ENCODE measurements at places on chromosomes 5 and 9.

GRCh38 chr5:74685979-74686631 lies 1.1 kb downstream of the HEXB start:
- no peak for DNase-seq

DNA sequence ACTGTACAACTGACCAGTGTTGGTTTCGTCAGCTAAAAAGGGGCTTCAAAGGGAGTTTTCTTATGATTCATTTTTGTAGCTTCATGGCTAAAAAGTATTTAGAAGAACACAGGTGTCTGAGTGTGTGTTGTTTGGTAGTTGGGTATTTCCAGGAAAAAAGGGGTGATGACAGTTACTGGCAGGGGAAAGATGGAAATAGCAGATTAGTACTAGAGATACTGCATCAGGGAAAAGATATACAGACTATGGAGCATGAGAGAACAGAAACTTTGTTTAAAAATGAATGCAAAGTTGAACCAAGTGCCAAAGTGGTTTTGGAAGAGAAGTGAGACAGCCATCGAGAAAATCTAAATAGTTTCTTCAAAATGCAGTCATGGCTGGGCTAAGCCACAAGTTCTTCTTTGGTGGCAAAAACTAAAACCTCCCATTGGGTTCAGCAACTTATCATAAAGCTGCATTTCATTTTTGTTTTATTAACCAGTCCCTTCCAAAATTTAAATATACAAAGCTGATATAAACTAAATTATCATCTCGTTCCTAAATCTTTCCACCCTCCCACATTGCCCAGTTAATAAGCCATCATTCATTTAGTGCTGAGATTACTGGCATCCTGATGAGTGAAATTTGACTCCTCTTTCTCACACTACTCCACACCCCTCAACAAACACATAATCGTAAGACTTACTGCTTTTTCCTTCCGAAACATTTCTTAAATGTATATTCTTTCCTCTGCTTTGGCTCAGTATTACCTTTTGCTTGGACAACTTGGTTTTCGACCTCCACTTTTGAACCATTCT lies 33.5 kb downstream of the ELL2 start:
- DNase-seq = no peak

DNA sequence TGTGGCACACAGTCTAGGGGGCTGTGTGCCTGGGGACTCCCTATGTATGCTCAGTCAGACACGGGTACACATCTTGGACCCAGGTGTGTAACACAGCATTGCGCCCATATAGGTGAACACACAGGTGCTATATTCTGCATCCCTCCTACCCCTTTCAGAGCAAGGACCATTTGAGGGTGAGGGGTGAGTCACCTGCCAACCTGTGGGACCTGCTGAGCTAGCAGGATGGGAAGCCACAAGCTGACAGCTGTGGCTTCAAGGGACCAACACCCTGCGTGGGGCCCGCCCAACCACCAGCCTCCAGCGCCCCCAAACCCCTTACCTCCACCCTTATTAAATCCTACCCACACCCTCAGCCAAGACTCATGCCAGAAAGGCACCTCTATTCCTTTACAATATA lies 14.6 kb upstream of the AQP7 start:
- no peak for DNase-seq

DNA sequence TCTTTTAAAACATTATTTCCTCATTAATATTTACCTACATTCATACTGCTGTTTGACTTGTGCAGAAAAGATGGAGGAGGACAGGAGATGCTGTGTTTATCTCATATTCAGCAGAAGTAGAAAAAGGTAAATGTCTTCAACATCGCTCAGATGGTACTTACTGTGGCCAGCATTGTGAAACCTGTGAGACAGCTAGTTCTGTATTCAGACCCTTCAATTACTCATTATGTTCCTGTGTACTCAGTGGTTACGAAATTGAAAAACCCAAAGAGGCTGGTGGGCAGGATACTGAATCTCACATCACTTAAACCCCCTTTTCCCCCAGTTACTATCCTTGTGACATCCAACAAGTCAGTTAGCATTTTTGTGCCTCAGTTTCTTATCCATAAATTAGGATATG lies 216.0 kb downstream of the KDM4C start:
- DNase-seq = no peak

DNA sequence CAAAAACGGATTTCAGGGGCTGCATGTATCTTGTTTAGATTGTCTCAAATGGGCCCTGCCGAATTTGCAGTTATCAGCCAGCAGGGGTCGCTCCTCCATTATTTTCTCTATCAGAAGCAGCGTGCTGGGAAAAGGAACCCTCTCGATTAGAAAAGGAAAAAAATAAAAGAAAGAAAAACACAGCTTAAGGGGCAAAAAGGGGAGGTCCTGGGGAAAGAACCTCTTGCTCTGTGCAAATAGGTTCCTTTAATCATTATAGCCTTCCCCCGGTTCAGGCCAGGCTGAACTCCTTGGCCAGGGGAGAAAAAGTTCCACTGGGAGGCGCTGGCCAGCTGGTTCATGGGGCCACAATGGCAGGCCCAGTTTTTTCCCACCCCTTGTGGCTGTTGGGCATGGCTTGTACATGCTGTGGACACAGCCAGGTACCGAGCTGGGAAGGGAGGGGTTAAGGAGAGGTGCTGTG lies 25.0 kb upstream of the CAPSL start:
- no peak for DNase-seq

DNA sequence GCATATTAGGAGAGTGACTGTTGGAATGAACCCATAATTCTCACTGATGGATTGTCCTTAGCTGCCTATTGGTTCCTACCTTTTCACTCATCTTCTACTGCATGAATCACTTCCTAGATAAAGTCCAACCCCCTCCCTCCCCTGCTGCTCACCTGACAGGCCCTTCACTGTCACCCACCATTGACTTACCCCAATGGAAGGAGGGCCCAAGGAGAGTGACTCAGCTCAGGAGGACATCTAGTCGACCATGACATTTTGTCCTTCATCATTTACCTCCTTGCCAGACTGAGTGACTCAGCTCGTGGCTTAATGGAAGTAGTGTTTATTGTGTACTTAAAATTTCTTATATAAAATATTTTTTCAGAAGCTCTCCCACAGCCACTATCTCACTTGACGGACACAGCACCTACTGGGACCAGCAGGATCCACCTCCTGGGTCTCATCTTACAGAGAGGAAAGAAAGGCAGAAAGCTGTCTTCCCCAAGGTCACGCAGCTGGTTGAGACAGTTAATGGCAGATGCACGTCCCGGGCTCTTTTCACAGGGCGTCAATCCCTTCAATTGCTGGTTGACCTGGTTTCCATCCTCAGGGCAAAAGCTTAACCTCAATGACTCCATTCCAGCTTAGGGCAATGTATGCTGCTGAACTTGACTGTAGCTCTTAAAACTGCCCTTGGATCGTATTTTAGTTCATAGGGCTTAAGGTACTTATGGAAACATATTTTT lies 142.3 kb downstream of the MARCHF11 start:
- DNase-seq = no peak

DNA sequence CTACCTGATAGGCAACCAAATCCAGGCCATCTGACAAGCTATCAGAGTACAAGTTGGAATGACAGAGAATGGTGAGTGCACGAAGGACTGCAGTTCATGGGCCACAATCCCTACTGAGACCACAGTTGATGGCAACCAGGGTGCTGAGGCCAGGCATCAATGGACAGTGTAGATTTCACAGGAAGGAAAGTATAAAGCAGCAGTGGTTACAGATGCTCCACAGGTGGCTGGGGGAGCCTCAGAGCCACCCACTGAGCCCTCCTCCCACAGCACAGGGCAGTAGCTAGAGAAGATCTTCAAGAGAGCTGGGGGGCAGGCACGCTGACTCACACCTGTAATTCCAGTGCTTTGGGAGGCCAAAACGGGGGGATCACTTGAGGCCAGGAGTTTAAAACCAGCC lies 49.4 kb downstream of the RETREG1 start:
- DNase-seq = no peak

DNA sequence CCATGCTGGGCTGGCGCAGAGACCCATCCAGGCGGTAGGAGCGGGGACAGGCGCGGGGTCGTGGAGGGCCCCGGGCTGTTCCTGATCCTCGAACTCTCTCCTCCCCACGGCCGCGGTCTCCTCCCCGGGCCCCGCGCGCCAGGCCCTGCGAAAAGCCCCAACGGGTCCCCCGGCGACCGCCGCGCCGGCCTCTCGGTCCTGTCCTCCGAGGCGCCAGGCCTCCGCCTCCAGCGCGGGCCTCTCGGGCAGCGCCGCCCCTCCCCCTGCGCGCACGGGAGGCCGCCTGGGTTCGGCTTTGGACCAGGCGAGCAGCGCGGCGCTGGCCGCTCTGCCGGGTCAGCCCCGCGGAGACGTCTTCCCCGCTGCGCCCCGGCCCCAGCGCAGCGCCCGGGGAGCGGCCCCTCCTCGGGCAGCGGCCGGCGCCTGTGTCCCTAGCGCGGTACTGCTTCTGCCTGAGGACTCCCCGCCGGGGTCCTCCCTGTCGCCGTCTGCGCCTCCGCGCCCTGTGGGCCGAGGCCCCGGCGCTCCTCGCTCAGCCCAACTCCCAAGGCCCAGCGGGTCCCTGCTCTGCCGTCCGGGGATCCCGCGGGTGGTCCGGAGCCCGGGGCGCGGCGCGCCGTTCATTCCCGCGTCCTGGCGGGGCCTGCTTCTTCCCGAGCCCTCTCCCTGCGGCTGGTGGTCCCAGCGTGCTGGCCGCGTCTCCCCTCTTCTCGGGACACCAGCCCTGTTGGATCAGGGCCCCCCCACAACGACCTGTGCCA lies 13.4 kb downstream of the COL23A1 start:
- no peak for DNase-seq

DNA sequence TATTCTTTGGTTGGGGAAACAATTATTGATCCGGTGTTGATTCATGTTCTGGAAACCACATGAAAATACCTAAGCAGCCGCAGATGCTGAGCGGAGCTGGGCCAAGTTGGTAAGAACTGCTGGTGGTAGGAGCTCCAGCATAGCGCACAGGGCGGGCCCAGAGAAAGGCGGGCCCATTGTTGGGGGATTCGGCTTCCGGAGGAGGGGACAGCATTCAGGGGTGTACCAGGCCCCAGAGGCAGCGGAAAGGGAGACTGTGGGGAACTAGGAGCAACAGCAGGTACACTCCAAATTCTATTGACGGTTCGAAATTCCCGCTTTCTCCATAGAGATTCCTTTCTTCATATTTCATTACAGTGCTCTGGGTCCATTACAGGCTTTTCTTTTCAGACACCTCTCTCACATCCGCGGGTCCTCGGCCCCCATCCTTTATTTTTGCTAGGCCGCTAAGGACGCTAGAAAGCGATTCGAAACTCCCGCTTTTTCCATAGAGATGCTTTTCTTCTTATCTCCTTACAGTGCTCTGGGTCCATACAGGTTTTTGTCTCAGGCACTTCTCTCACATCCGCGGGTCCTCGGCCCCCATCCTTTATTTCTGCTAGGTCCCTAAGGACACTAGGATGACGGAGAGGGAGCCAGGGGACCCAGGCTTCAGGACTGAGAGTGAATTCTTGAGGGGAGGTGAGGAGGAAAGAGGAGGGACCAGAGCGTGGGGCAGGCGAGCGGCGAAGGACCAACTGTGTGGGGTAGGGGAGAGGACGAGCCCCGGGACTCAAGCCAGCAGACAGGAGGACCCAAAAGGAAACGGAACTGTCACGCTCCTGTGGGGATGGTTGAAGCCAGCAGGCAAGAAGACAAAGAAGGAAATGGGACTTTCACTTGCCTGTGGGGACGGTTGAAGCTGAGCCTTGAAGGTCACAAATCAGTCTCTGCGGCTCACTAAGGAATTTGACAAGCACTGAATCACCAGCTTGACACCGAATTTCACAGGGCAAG lies at the start of gene CCDC152:
CCDC152 (plus strand) TSS at position 213 of the 996 bp plus-strand sequence. CDS start 2,304 bp downstream, outside the sequence.
- DNase-seq = peak; percentile 31

GRCh38 chr9:136804509-136805206 lies 3.1 kb upstream of the RABL6 start:
- DNase-seq = no peak

GRCh38 chr9:89919171-89919681 lies 314.4 kb downstream of the GADD45G start:
- DNase-seq = peak; percentile 10

- no peak for DNase-seq
These were observed 276.4 kb downstream of the MEF2C start for GRCh38 chr5:88606626-88607025.

GRCh38 chr5:68272289-68272688 lies 56.7 kb downstream of the PIK3R1 start:
- no peak for DNase-seq

DNA sequence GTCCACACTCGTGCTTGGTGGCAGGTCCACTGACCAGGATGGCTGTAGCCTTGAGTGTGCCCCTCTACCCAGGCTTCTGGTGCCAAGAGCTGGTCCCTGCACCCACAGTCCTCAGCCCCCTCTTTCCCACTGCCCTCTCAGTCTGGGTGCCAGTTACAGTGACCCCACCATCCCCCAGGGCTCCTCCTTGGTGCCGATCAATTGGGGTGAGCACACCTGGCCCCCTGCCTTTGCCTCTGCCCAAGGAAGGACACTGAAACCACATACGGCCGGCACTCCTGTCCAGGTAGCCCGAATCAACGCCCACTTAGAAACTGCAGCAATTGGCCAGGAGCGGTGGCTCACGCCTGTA lies 18.5 kb upstream of the QRFP start:
- no peak for DNase-seq

GRCh38 chr9:91033797-91034196 lies 232.2 kb downstream of the SYK start:
- DNase-seq = peak; percentile 52

DNA sequence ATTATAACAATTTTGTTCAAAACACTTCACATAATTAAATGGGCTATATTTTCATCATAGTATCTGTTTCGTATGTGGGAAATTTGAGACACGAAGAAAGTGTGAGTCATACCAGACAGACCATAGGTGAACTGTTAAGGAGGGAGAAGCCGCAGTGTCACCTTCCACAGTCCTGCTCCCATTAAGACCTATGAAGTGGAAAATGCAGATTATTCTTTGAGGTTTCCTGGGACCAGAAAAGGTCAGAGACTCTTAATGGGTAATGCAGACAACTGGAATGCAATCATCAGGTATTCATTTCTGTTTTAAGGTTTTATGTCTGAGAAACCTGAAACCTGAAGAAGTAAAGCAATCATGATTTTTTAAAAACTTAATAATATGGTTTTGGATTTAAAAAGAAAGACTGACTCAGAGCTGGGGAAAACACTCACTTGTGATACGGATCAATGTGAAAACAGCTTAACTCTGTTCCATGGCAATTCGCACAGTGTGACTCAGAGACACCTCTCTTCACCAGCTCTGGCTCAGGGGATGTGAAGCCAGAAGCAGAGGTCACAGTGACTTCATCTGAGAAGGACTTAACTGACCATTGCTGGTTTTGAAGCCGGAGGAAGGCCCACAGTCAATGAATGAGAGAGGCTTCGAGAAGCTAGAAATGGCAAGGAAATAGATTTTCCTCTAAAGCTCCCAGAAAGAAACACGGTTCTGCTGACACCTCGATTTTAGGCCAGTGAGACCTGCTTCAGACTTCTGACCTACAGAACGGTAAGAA lies 17.2 kb upstream of the GCNT1 start:
- DNase-seq = no peak

- DNase-seq = no peak
These were observed 141.1 kb upstream of the LRRTM2 start for GRCh38 chr5:139016186-139016585.

GRCh38 chr5:172769616-172770373 lies 1.2 kb downstream of the DUSP1 start:
- no peak for DNase-seq

DNA sequence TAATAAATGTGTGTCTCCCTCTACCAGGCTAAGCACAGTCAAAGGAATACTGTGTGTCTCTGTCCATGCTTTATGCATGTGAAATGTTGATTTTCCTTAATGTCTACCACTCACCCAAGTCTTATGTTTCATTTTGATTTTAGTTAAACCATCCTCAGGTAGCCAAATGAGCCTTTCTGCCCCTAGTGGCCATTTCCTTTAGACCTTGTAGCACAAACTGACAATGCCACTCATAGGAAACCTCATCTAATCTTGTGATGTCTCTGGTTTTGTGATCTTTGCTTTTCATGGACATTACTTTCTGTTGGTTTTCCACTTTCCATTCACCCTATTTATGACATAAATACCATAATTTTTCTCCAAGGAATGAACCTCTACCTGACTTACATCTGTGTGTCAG lies 820.8 kb downstream of the MAT2B start:
- no peak for DNase-seq
